Astrocyte (in vitro differentiated cells and primary cell): ENCODE measurements at places on chromosomes 4 and X.

DNA sequence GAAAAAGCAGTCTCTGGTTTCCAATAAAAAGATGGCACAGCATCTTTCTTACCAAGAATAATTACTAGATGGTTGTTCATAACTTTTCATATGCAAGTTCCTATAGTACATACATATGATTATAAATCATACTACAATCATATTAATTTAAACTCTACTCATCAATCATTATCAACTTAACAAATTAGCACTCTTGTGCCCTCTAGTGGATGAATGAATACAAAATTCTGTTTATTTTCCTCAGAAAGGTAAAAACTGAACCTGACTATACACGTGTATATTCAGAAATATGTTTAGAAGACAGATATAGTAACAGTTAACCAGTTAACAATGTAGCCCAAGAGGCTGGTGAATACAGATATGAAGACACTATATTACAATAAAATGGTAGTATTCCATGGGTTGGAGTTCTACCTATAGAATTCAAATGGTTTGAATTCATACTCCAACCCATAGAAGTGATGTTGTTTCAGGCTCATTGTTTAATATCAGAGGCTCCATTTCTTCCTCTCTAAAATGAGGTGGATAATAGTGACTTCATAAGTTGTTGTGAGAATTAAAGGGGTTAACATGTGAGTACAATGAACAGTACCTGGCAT, 100.0 kb downstream of the ADAMTS3 start:
- DNase-seq = peak; percentile 18

GRCh38 chrX:40573763-40574162, 7.0 kb upstream of the ATP6AP2 start:
- no peak for DNase-seq

- no peak for DNase-seq
Measured at GRCh38 chrX:2434270-2435163, 66.3 kb downstream of the DHRSX start.

DNA sequence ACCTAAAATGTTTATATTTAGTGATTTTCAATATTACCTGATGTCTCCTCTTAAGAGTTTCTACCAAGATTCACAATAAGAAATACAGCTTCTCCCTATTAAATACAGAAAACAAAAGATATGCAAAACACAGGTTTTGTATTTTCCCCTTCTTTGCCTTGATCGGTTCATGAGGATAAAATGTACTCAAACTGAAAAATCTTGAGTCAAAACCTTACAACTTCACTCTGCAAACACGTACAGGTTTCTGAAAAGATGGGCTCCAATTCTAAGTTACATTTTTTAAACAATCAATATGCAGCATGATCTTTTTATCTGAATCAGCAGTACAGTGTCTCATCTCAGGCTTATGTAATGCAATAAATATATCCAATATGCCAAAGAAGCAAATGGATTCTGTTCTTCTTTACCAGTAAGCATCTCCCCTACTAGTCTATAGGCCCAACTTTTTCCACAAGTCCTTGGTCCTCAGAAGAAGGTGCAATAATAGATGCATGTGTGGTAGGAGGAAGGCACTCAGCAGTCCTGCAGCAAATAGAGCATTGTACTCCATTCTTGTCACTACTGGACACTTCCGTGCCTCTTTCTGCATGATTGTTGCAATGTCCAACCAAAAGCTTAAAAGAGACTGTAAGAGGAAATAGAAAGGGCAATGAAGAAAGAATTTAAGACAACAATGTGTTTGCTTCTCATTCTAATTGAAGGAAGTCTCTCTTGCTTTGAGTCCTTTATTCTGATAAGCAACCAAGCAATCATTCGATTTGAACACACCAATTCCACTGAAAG, 3.2 kb downstream of the MAPK10 start:
- no peak for DNase-seq

GRCh38 chrX:79400623-79401022, 33.5 kb upstream of the ITM2A start:
- DNase-seq = no peak

DNA sequence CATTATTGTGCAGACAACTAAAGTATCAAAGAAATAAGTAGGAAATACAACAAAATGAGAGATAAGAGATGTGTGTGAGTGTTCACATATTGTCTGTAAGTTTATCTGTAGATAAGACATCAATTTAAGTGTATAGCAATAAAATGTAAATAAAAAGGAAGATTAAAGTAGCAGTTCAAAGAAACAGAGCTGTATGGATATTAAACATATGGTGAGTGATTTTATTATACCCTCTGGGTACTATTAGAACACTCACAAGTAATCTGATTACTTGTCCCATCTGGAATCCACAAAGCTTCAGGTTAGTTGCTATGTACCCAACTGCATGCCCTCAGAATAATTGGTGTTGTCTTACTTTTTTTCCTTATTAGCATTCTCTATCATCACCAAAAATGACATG, 747.9 kb upstream of the ADGRL3 start:
- DNase-seq = no peak

- DNase-seq = no peak
Measured at GRCh38 chr4:13543032-13543838, 1.1 kb downstream of the NKX3-2 start.

GRCh38 chr4:155512817-155513216, 136.1 kb upstream of the MAP9 start:
- peak; percentile 27 for DNase-seq

GRCh38 chr4:30094887-30095286, 625.3 kb upstream of the PCDH7 start:
- peak; percentile 3 for DNase-seq

DNA sequence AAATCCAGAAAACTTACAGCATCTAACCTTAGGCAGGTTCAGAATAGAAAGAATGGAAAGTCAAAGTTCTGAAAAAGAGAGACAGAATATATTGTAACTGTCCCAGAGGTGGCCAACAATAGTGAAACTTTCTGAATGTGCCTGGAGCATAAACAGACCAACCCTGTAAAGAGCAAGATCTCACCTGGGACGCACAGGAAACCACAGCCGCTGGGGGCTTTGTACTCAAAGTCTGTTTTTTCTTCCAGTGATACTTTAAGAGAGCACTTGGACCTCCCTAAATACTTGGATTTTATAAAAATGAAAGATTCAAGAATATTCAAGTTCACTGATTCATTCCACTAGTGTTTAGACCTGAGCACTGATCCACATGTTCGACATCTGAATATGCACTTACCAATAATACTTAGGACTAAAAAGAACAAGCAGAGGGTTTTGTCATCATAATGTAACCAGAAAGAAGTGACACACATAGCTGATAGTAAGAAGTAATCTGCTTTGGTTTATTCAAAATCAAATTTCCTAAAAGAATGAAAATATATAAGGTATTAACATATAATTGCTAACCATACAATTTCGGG, 35.3 kb downstream of the ARAP2 start:
- no peak for DNase-seq

DNA sequence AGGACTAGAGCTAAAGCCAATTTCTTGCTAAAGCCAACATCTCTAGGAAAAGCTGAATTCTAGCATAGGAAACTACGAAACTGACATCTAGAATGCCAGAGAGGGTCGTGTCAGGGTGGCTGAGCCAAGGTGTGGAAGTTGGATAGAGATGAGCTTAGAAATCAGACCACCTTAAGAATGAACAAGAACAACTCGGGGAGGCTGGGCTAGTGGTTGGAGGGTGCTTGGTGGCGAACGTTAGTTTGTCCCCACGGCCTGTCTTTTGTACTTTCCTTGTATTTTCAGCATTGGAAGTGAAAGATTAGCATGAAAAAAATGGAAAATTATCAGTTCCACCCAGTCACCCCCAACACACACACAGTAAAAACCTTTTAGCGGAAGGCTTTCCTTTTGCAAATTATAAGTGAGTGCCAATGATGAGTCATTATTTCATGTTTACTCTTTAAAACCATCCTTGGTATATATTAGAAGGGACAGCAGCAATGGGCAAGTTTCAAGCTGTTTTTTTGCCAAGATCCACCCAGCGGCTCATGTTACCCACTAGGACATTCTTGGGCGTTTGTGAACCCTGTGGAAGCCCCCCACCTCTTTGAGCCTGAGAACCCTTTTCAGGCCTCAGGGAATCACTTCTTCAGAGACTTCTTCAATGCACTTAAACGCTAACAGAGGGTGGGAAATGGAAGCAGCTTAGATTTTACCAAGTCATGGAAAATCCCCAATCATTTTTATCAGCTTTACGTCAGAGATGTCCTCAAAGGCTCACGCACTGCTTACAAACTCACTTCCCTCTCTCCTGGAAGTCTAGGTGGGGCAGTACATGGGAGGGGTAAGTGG, 4.9 kb upstream of the PPEF1 start:
- peak; percentile 36 for DNase-seq

DNA sequence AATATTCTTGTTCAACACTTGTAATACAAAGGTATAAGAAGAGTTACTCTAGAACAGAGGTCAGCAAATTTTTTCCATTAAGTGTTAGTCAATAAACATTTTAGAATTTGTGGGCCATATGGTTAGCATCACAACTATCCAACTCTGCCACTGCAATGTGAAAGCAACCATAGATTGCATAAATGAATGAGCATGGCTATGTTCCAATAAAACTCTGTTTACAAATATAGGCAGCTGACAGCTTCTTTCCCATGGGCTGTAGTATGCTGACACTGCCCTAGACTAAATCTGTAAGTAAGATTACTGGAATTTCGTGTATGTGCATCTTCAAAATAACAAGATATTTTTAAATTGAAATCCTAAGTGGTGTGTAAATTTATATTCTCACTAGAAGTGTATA, 73.7 kb downstream of the GABRA2 start:
- no peak for DNase-seq

- DNase-seq = no peak
Measured at GRCh38 chrX:153526042-153526441, 8.6 kb downstream of the ATP2B3 start.
